NCI-H1105 treated with DMSO at 0.1 percent for 48 hours (cell line): ENCODE measurements at places on chromosomes 12 and 14.

- DNase-seq: no peak
Measured at GRCh38 chr12:6539314-6539682, 5.0 kb downstream of the GAPDH start.

GRCh38 chr12:9668161-9669018, 1.1 kb upstream of the CLEC2D start:
- DNase-seq: no peak

- DNase-seq: no peak
Measured at GRCh38 chr12:20376984-20377383, 8.6 kb downstream of the PDE3A start.

- no peak for DNase-seq
Measured at GRCh38 chr12:10366875-10367274, 23.0 kb downstream of the KLRK1 start.

GRCh38 chr12:95463050-95463449, 10.9 kb upstream of the METAP2 start:
- no peak for DNase-seq

DNA sequence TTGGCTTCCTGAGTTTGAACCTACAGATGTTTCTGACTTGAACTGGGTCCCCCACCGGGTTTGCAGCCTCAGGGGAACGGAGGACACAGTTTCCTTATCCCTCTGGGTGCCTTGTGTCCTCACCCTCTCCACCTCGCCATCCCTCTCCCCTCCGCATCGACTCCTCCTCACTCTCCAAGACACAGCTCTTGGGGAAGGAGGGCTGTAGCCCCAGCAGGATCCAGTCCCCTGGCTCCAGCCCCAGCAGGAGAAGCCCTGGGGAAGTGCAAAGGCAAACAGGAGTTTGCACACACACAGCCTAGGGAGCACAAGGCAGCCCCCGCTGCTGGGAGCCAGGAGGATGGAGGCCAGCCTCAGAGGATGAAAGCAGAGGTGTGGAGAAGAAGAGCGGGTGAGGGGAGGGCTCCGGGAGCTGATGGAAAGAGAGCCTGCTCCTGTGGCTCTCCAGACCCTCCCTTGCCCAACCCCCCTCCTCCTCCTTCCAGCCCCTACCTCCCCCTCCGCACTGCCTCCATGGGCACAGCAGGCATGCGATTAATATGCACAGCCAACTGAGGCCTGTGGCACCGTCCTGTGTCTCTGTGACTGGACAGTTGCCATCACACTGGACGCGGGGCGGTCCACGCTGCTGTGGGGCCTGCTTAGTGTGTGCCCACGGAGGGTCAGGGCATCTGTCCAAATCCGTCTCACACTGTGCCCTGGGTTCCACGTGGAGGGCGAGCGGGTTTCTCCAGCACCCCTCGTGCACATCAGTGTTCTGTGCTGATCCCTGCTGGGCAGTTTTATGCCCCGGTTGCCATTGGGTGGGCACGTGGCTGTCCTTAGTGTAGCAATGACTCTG, 193.7 kb upstream of the DIO3 start:
- DNase-seq: no peak

DNA sequence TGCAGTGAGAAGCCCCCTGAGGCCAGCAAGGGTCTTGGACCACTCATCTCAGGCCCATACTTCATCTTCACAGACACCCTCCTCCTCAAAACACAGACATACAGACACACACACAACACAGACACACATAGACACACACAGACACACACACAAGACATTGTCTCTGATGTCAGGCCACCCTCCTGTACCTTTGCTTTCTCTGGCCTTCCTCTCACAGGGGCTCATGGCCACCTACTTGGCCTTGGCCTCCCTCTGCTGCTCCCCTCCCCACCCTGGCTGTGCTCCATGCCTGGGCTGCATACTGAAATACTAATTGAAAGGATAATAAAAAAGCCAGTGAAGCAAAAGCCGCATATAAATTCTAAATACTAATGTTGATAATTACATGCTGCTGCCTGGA, 1.6 kb upstream of the SYNDIG1L start:
- DNase-seq: peak; percentile 2

GRCh38 chr14:103702095-103702494, 13.2 kb downstream of the XRCC3 start:
- no peak for DNase-seq

DNA sequence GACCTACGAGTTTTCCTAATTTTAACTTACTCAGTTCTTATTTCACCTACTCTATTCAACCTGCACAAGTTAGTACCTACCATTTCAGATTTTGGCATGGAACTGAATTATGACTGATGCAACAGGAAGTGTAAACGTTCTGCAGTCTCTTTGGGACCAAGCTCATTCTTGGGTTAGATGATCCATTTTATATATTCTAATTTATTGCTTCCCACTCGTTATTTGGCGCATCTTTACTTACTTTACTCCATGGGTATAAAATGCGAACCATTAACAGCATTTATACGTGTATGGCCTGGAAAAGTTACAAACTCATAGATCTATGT, 1.0 kb upstream of the EML1 start:
- no peak for DNase-seq
